Cardiac septum (tissue), 1 donor: ENCODE measurements at places on chromosomes 11 and 22. TPM values are rescaled to one million over a fixed set of nuclear protein-coding genes. Genes with fewer than 3 reads are reported as not detected.
A peak's percentile ranks its signal among the peaks of the same experiment; 100 is the strongest.

The SEZ6L gene
- total RNA-seq: 0.65 TPM

The APOA4 gene
- total RNA-seq: not detected

The TSGA10IP gene
- total RNA-seq: not detected

The SHANK2 gene
- total RNA-seq: 0.11 TPM

The OTOG gene
- total RNA-seq: not detected

The GGTLC3 gene
- total RNA-seq: not detected

The GRAMD1B gene
- 15.3 TPM for total RNA-seq

The UFD1 gene
- 36.2 TPM for total RNA-seq

The FAR1 gene
- 40.9 TPM for total RNA-seq

The HSCB gene
- 10.0 TPM for total RNA-seq

The KCTD14 gene
- total RNA-seq: 0.13 TPM

The CDC42BPG gene
- total RNA-seq: 1.2 TPM

The INS gene
- total RNA-seq: not detected

GRCh38 chr22:43320943-43321900 lies 21.9 kb downstream of the SCUBE1 start:
- DNase-seq: no peak

- no peak for DNase-seq
Observed at GRCh38 chr11:46278387-46279125, 1.1 kb downstream of the CREB3L1 start.

DNA sequence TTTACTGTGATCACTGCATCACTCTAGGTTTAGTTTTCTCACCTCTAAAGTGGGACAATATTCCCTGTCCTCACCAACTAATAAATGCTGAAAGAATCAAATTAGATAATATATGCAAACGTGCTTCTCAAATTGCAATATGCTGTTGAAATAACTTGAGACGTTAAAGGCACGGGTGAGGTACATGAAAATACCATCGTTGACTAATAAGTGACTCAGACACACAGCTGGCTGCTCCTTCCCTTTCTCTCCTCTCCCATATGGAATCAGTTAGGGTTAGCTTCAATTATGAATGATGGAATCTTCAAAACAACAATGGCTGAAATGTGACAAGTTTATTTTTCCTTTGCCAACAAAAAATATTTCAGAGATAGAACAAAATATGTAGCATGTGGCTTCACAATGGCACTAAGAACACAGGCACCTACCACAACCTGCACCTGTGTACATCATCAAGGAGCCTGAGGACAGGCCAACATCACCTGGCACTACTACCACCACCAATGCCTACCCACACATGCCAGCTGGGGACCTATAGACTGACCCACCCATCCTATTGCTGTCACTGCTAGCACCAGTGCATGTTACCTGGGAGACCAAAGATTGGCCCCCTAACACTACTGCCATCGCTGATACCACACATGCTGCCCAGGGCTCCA lies 13.7 kb downstream of the GDPD4 start:
- no peak for DNase-seq

DNA sequence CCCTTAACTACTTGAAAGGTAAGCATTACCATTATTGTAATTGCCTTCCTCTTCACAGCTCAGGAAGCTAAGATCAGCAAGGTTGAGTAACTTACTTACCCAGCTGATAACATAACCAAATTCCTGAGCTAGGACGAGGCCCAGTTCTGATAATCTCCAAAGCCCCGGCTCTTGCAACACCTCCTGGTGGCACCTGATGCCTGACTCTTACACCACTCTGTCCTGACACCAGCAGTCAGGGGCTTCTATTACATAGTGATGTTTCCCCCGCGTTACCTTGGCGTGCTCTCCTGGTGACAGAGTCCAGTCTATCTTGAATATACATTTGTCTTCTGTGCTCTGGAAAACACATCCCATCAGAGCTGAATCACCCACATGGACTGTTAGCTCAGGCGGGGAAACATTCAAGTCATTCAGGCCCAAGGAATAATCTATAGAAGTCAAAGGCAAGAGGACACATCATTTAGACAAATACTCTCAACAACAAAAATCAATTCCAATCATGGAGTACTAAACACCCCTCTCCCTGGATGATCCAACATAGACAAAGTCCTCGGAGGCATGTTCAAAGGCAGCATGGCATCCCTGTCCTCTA lies 12.6 kb downstream of the JAML start:
- DNase-seq: no peak

DNA sequence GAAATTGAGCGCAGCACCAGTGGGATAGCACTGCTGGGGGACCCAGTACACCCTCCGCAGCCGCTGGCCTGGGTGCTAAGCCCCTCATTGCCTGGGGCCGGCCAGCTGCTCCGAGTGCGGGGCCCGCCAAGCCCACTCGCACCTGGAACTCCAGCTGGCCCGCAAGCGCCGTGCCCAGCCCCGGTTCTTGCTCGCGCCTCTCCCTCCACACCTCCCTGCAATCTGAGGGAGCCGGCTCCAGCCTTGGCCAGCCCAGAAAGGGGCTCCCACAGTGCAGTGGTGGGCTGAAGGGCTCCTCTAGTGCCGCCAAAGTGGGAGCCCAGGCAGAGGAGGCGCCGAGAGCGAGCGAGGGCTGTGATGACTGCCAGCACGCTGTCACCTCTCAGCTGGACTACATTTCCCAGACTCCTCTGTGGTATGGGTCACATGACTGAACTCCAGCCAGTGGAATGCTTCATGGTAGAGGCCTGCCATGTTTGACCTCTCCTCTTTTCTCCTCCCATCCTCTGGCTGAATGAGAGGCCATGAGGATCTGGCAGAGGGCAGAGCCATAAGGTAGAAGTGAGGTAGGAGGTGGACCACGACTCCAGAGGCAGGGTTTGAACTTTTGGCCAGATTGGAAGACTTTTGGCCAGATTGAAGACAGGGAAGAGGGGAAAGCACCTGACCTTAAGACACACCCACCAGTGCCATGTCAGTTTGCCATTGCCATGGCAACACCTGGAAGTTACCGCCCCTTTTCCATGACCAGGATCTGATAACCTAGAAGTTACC lies 6.2 kb downstream of the MRGPRD start:
- no peak for DNase-seq

DNA sequence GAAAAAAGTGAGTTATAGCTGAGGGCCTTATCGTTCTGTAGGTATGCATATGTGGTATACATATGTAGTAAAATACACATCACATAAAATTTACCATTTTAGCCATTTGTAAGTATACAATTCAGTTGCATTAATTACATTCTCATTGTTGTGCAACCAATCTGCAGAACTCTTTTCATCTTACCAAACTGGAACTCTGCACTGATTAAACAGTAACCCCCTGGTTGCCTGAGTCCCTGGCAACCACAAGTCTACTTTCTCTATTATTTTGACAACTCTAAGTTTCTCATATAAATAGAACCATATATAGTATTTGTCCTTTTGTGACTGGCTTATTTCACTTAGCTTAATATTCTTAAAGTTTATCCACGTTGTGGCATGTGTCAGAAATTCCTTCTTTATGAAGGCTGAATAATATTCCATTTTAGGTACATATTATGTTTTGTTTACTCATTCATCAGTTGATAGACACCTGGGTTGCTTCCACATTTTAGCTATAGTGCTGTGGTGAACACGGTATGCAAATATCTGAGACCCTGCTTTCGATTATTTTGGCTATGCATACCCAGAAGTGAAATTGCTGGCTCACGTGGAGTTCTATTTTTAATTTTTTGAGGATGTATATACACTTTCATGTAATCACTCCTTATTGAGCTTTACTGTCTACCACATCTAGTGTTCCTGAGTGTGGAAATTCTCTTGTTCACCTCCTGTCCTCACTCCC lies 1.6 kb upstream of the DDX10 start:
- DNase-seq: no peak

DNA sequence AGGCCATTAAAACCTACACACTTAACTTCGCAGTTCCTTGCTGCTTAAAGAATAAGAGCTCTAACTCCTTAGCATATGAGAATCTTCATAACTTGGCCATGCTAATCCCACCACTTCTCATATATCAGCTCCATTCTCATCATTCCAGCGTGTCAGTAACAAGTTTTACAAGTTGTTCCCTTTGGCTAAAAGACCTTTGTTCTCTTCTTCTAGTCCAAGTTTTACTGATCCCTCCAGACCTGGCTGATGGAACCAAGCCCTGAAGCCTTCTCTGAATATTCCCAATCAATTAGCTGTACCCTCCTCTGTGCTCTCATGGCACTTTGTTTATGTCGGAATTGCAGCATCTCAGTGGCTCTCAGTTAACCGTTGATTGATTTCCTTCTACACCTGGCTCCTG lies 35.8 kb downstream of the GAB2 start:
- DNase-seq: no peak

DNA sequence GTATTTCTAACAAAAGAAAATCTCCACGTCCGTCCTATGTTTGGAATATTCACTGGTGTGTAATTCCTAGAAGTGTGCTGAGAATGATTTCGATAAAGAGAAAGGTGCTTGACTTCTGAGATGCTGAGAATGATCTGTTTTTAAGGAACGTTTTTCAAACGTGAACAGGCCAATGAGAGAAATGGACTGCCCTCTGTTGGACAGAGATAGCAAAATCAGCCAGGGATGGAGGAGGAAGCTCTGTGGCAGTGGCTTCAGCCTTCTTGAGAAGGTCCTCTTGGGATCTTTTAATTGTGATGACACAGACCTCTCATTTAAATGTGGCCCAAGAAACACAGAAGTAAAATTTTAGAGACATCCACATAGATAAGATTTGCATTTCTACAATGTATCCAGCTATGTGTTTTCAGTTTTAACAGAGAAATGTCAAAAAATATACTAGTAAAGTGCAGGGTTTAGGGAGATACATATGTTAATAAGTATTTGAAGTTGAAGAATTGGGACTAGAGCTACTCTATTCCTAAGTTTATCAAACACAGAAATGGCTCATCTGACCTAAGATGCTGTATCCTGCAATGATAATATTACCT lies 84.0 kb upstream of the RCN1 start:
- no peak for DNase-seq

- no peak for DNase-seq
Observed at GRCh38 chr11:114678125-114679036, at the start of gene NXPE2. NXPE2 (plus strand) TSS chr11:114678527; CDS start chr11:114678576, 49 bp downstream.

GRCh38 chr22:41561335-41561734 lies 525 bp downstream of the CSDC2 start:
- peak; percentile 80 for DNase-seq

- DNase-seq: no peak
Observed at GRCh38 chr22:42319386-42319785, 48.9 kb upstream of the TCF20 start.

- no peak for DNase-seq
Observed at GRCh38 chr22:40210818-40211217, 33.1 kb downstream of the TNRC6B start.

- no peak for DNase-seq
Observed at GRCh38 chr11:101278286-101278685, 148.7 kb upstream of the PGR start.

GRCh38 chr11:111698852-111699559 lies 67.2 kb downstream of the PPP2R1B start:
- DNase-seq: no peak

DNA sequence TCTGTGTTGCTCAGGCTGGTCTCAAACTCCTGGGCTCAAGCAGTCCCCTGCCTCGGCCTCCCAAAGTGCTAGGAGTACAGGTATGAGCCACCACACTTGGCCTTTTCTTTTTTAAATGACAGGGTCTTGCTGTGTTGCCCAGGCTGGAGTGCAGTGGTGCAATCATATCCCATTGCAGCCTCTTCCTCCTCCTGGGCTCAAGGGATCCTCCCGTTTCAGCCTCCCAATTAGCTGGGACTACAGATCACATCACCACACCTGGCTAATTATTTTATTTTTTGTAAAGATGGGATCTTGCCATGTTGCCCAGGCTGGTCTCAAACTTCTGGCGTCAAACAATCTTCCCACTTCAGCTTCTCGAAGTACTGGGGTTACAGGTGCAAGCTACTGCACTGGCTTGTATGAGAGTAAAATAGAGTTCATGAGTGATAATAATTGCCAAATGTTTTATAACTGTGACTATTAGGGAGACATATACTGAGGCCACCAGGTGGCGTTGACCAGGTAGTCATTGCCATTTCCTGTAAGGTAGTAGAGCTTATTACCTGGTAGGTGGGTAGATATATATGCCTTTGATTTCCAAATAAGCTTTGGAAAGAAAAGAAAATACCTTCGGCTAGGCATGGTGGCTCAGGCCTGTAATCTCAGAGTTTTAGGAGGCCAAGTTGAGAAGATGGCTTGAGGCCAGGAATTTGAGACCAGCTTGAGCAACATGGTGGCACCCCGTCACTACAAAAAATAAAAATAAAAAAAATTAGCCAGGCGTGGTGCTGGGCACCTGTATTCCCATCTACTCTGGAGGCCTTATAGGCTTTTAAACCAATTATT lies 5.4 kb downstream of the FDX1 start:
- no peak for DNase-seq

DNA sequence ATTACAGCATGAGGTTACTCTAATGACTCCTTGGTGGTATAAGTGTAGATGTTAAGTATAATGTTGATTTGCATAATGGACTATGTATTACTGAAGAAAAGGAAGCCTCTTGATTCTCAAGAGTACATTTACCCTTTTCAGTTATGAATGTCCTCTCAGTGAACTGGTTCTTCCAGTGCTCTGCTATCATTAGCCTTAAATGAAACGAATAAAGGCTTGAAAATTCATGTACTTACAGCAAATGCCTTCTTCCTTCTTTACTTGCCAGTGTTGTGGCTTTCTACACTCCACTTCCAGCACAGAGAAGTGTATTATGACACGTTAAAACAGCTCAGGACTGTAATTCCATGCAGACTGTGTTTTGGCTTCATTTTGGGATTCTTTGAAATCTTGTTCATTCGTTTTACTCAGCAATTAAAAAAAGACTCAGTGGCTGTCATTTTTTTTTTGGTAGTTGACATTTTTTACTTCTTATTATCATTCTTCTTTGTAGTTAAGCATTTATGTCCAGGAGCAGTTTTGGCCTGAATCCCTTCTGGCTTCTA lies 96.9 kb downstream of the MTMR3 start:
- DNase-seq: no peak

DNA sequence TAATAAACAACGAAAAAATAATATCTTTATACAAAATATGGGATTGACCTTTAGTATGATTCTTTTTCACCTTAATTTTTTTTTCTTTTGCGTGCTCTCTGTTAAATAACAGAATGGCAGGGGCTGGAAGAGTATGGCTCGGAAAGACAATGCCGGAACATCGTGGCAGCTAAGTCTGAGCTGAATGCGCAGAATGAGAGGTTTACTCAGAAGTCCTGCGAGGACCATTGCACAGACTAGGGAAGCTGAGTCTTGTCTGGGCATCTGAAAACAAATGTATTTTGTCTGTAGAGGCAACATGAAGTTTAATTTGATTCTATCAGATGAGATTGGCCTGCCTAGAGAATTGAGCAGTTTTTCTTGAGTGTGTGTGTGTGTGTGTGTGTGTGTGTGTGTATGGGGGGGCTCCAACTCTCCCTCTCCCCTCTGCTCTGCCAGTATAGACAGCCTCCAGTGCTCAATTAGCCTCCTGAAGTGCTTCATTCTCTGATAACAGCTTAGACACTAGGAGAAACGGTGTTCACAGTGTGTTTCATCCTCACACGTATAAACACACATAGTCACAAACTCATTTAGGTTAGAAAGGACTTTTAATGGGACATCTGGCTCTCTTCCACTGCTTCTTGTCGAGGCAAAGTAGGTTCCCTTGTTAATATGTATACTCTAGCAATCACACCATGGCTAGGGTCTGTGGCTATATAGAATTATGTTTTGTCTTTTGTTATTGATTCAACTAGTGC lies 244.3 kb upstream of the SORL1-AS1 start:
- DNase-seq: no peak

- peak; percentile 94 for DNase-seq
Observed at GRCh38 chr22:29154364-29155048, 51.2 kb upstream of the EMID1 start.

- no peak for DNase-seq
Observed at GRCh38 chr11:32550207-32550606, 33.4 kb upstream of the EIF3M start.
